ENCODE measurements at places on chromosomes 6 and 20. TPM values are rescaled to one million over a fixed set of nuclear protein-coding genes. Genes with fewer than 3 reads are reported as not detected.

DNA sequence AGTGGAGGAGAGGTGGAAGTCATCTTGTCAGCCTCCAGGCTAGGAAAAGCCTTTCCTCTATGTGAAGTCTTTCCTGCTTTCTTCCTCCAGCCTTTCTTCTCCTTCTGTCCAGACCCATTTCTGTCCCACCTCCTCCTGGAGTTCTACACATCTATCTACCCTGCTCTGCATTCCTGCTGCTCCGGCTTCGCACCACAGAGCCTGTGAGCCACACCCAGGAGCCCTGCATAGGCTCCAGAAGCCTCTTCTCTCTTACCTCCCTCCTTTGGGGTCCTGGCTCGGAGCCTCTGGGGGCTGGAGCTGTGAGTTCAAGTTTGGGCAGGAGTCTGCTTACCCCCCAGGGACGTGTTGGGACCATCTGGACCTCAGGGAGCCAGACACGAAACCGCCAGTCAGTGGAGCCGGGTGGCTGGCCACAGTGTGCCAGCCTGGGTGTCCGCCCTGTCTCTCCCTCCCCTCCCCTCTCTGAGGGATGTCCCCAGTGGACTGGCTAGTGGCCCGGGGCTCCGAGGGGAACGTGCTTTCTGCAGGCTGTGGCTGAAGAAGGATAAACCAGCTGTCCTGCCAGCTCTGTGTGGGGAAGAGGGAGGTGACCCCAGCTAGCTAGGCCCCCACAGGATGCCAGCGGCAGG is 99.2 kb downstream of the VEGFA start:
- H3K36me3 ChIP-seq = no peaks in the 10 kb centered on the region
- no peak for DNase-seq
- H3K4me3 ChIP-seq = no peak overlapping the region
- H3K27me3 ChIP-seq = no peaks in the 10 kb centered on the region
- H3K4me1 ChIP-seq = peaks cover 30% of the 10 kb centered on the region

GRCh38 chr6:154402081-154402780 is 45.6 kb upstream of the IPCEF1 start:
- no peaks in the 10 kb centered on the region for H3K4me1 ChIP-seq
- H3K27ac ChIP-seq = no peak overlapping the region
- no peaks in the 10 kb centered on the region for H3K27me3 ChIP-seq
- H3K36me3 ChIP-seq = no peaks in the 10 kb centered on the region

CLPSL2 gene
- not detected for total RNA-seq

- DNase-seq = no peak
- H3K27ac ChIP-seq = no peak overlapping the region
- H3K4me3 ChIP-seq = no peak overlapping the region
- H3K4me1 ChIP-seq = no peaks in the 10 kb centered on the region
Observed at GRCh38 chr6:169843110-169843509, 91.7 kb downstream of the ERMARD start.

CRISP2 gene
- not detected for total RNA-seq

CTAGE9 gene
- not detected for total RNA-seq

RHAG gene
- total RNA-seq = not detected

Data from neural progenitor cell (in vitro differentiated cells).